ENCODE measurements at places on chromosomes 5 and 9. TPM values are rescaled to one million over a fixed set of nuclear protein-coding genes. Genes with fewer than 3 reads are reported as not detected.

- peak; percentile 88 for DNase-seq
These were observed 12.7 kb upstream of the CD180 start for GRCh38 chr5:67209141-67209771.

- DNase-seq: no peak
These were observed 41.2 kb downstream of the FYB1 start for GRCh38 chr5:39178171-39178570.

SLC6A7 gene
- total RNA-seq: not detected

DNA sequence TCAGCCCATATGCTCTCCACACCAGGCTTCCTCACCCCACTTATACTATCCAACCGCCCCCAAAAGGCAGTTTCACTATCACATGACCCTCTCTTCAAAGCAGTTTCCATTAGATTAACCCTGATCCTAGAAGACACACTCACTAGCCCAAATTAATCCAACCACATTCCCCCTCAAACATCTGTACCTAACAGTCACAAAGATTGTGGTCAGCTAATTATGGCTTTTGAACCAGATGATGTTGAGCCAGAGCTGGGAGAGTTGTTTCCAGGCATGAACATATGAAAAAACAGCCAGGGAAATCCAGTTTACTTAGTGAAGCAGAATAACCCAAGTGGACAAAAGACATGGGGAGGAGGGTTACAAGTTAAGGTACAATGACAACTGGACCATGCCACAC is 131.2 kb downstream of the SPOCK1 start:
- DNase-seq: no peak

RNF208 gene
- not detected for total RNA-seq

GRCh38 chr9:97560154-97560553 is 58.7 kb downstream of the TMOD1 start:
- DNase-seq: no peak

- DNase-seq: peak; percentile 23
These were observed 47.2 kb upstream of the FBXL7 start for GRCh38 chr5:15452781-15453180.

DNA sequence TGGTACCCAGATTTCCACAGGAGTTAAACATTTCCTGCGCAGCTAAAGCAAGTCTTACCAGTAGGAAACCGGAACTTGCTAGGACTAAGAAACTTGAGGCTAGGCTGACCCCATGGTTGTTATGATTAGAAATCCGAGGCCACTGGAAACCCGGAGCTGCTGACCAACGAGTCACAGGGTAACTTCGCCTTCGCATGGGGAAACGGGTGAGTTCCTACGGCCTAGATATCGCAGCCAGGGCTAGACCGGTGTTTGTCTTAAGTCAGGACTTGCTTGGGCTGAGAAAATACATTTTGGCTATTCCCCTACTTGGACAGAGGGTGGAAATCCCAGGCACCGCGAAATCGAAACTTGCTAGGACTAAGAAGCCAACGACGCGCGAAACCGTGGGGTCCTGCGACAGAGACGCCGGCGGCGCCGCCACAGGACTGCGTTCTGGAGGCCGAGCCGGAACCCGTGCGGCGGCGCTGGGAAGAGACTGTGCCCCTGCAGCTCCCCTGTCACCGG is 1.6 kb upstream of the ANXA2R start:
- peak; percentile 69 for DNase-seq

C5 gene
- total RNA-seq: 9.2 TPM

ANKRD55 gene
- not detected for total RNA-seq

DNA sequence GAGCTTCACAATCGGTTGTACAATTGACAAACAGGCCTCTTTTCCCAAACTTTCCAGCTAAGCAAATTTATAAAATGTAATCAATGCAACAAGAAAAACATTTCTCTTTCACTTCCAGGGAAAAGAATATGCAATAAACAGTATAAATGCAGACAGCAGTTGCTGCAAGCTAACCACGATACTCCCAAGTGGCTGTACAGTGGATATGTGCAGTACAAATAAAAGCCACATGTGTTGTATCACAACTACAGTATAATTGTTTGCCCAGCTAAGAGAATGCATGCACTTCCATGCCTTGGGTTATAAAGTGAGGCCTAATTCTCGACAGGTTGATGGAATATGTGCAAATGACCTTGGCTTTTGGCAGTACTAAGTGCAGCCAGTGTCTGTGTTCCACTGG is 16.7 kb upstream of the PDCL start:
- no peak for DNase-seq

All from tongue (tissue), 3 donors.